ENCODE measurements at places on chromosomes 6 and 20.

- no peak for DNase-seq
Measured at GRCh38 chr6:116887168-116887567, 10.1 kb downstream of the RFX6 start.

DNA sequence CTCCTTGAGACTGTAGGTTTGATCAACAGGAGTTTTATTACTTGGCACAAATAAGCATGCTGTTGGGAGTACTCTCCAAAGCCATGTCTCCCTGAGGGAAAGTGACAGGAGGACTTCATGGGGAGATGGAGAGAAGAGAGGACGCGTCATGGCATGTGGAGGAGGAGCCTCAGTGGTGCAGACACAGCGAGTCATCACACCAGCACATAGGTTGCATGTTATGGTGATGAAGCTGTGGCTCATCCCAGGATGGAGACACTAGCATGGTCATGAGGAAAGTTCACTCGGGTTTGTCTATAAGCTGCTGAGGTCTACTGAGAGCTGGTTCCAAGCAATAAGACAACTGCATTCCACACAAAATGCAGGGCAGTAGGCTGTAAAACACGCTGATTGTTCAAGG is 13.2 kb upstream of the SSTR4 start:
- no peak for DNase-seq

DNA sequence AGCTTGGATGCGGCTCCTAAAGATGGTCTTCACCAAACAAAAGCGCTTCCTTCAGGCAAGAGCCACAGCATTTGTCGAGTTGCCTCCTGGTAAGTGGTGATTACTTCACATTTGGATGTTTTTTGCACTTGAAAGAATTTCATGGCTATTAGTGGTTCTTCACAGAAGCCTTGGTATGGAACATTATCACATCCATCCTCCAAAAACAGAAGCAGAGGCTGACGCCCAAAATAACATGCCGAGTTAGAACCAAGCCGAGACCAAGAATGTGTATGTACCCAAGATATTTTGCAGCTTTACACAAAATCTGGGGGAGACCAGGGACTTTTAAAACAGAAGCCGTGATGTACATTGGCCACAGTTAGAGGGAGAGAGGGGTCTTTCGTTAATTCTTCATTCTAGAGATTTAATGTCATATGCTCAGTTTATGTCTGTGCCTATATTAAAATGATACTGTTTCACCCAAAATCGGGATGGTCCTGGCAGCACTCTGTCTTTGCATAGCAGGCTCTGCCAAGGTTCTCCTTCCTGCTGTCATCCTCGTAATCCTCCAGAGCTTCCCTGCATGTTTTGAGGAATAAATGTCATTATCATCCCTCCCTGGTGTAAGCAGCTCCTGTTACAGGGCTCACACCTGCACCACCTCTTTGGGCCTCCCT is 109.3 kb downstream of the TMEM242 start:
- DNase-seq, result no peak

DNA sequence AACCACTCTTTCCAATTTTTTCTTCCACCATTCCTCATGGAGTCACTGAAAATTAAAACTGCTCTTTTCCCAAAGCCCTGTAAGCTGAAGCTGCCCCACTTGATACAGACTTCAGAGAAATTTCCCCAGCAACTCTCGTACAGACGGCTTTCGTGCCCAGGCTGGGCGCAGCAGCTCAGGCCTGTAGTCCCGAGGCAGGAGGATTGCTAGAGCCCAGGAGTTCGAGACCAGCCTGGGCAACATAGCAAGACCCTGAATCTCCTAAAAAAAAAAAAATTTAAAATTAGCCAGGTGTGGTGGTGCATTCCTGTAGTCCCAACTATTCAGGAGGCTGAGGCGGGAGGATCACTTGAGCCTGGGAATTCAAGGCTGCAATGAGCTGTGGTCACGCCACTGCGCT is 6.6 kb downstream of the PPDPF start:
- no peak for DNase-seq

DNA sequence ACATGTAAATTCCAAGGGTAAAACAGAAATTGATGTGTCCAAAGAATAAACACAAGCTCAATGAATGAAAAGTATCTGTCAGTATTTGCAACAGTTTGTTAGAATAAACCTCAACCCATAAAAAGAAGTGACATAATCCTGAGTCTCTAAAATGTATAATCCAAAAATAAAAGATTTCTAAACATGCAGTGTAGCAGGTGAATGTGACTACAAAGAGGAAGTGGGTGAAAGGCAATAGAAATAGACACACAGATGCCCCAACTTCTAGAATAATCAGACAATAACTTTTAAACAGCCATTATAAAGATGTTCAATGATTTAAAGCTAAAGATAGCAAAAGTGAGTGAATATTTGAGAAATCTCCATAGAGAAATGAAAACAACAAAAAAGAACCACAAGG is 1009.2 kb upstream of the GJE1 start:
- DNase-seq, result no peak

DNA sequence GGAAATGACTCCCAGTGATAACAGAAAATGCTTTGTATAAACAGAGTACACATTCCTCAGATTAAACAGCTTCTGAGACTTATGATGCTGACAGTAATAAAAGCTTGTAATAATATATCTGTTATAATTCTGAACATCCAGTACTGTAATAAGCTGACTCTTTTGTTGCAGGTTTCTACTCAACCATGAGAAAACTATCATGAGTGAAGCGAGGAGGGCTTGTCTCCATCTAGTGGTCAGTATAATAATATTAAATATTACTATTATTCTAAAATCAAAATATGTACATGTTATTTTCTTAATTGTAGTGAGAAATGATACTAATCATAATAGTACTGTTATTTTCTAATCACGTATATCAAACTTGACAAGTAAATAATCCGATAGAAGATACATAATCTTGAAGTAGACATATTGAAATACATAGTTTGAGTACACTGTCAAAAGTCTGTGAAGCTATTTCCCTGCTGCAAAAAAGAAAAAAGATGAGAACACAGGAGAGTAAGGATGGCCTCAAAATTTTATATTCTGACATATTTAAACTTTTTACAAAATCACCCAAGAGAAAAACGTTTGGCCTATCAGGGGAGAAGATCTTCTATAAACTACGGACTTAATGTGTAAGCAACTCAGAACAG is 183.1 kb downstream of the MOXD1 start:
- DNase-seq, result no peak

- no peak for DNase-seq
Measured at GRCh38 chr20:25510721-25511120, 74.6 kb downstream of the NINL start.

- no peak for DNase-seq
Measured at GRCh38 chr6:111992851-111993250, 61.1 kb upstream of the CCN6 start.
